ENCODE measurements at places on chromosomes 5 and 9.

GRCh38 chr5:60437308-60437707 lies 262.7 kb downstream of the DEPDC1B start:
- DNase-seq: no peak

DNA sequence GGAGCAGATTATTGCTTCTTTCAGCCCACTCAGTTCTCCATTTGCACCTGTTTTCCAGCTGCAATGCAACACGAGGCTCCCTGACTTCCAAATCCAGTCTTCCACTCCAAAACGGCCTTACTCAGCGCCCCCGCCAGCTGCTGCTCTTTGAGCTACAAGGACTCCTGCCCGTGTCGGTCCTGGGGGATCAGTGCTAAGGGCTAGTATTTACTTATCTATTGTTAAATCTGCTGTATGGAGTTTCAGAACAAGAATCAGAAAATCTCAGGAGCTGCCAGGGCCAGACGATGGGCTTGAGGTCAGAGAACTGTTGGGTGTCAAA lies 44.1 kb downstream of the OR2V1 start:
- DNase-seq: no peak

DNA sequence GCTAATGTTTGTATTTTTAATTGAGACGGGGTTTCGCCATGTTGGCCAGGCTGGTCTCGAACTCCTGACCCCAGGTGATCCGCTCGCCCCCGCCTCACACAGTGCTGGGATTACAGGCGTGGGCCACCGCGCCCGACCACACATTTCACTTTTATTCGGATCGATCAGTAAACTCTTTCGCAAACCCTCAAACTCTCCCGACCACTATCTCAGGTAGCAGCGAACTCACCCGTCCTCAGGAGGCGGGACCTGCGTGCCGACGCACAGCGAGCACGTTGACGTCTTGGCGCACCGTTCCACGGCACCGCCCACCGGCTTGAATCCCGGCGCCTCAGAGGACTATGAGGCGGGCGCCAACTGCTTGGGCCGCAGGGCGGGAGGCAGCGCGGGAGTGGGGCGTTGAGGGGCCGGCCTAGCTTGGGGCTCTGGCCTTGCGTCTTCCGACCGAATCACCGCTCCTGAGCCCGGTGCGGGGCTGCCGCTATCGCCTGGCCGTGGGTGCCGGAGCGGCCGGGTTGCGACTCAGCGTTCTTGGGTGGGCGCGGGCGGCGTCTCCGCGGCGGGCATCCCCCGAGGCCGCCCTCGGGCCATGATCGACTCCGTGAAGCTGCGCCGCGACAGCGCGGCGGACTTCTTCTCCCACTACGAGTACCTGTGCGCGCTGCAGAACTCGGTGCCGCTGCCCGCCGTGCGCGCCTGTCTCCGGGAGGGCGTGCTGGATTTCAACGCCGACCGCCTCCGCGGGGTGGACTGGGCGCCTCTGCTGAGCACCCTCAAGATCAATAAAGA lies at the start of gene CEP78:
TSS of gene CEP78 (plus strand) at position 314 of the 789 bp plus-strand sequence. CDS start at position 590, 276 bp downstream.
- DNase-seq: peak; percentile 86

DNA sequence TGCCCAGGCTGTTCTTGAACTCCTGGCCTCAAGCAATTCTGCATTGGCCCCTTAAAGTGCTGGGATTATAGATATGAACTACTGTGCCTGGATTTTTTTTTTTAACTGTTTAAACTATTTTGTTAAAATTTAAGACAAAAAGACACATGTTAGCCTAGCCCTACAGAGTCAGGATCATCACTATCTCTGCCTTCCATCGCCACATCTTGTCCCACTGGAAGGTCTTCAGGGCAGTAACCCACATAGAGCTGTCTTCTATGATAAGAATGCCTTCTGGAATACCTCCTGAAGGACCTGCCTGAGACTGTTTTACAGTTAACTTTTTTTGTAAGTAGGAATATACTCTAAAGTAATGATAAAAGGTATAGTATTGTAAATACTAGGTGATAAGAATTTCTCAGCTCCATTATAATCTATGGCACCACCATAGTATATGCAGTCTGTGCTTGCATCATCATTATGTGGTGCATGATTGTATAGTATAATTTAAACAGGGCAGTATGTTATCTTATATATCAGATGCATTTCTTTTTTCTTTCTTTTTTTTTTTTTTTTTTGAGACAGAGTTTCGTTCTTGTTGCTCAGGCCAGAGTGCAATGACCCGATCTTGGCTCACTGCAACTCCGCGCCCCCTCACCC lies 52.7 kb downstream of the DENND4C start:
- no peak for DNase-seq

DNA sequence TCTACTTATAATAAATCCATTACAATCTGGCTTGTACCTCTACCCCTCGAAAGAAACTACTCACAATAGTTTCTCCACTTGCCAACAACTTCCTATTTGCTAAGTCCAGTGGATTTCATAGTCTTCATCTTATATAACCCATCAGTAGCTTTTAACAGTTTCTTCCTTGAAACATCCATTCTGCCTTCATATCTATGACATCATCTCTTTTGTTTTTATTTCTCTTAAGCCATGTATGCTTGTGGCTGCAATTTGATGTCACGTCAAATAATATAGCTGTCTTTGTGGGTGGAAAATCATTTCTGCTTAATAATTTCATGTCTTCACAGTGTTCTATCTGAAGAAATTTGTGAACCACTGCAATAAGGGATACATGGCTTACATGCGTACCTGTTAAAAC lies 77.5 kb upstream of the GRHPR start:
- no peak for DNase-seq

DNA sequence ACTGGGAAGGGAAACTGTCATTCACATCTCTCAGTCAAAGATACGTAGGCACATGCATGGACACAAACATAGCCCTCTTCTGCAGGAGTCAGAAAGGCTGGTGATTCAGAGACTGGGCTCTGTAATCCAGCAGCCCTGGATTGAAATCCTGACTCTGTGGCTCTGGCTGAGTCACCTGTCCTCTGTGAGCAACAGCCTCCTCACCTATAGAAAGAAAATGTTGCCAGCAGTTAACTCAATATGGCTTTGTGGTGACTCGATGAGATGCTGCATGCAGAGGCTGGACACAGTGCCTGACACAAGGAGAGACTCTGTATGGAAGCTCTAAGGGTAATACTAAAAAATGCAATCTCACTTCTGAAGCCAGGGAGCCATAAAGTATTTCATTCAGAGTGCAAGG lies 23.9 kb upstream of the CDKN2AIPNL start:
- no peak for DNase-seq

- DNase-seq: no peak
These were observed 213.7 kb downstream of the NXNL2 start for GRCh38 chr9:88748566-88749261.

DNA sequence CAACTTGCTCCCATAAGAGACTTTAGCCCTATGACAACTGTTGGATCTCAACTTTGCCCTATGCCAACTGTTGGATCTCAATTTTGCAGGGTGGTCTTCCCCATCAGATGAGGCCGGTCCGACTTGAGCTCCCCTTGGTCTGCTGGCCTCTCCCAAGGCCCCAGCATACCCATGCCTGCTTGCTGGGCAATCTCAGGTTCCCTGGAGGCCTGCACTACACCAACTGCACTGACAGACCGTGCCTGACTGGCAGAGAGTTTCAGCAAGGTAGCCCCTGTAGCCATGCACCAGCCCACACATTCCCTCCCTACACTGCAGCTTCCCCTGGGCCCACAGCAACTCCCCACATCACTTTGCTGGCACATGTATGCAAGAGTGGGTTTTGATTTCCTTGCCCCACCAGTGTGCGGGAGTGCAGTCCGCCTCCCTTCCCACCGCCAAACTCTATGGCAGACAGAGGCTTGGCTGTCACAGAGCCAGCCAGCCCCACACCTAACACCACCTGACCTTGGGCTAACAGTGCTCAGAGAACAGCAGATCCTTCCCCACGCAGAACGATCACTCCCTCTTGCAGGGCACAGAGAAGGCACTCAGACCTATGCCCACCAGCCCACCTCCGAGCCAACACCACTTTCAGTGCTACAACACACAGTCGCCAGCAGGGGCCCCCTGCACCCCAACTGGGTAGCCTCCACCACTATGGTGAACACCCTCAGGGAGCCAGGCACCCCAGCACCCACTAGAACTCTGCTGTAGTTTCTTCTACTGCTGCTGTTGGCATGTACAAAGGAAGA lies 279.9 kb upstream of the COX7C start:
- no peak for DNase-seq

DNA sequence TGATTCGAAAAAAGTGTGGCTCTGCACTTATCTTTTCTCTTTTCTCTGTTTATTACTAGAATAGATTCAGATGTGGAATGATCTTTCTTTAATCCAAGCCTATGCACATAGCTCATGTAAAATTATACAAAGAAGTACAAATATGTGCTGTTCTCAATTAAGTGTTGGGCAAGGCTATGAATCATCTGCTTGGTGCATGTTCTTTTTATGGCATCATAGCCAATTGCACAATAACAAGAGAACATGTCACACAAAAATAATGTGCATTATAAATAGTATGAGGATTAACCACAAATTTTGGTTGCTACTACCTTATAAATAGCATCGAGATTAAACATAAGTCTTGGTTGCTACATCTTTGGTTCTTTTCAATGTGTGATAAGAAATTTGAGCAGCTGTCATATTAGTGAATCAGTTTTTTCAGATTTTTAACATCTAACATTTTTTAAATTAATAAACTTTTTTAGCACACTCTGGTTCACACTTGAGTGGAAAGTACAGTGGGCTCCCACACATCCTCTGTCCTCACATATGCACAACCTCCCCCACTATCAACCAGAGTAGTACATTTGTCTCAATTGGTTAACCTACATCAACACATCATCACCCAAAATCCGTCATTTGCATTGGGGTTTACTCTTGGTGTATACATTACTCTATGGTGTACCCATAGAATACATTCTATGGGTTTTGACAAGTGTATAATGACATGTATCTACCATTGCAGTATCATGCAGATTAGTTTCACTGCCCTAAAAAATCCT lies 6.8 kb upstream of the RECK start:
- DNase-seq: no peak

DNA sequence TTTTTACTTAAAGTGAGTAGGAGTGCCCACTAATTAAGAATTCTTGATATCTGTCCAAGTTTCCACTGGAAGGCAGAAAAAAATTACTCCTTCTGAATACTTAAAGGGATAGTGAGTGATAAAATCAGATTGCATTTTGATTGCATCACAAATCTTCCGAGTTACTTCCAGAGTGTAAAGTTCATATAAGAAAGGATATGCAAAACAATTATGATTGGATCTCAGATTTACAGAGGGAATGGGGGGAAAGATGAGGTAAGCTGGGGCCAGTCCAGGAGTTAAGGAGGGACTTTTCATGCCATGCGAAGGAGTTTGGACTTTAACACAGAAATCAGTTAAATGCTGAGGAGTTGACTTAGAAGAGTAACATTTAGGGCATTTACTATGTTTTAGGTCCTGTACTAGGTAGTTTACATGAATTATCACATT lies 9.3 kb upstream of the RNF145 start:
- no peak for DNase-seq

Data from activated T-helper 2 cell treated with anti-CD3 and anti-CD28 coated beads, Interferon-gamma antibody, Interleukin-2, Interleukin-4, amounts not matched to agents 10 μg/mL and 5 μg/mL and 100 μg/mL, durations not matched to agents 14 hours and 24 hours and 36 hours (primary cell).